ENCODE measurements at places on chromosomes 1 and 21. TPM values are rescaled to one million over a fixed set of nuclear protein-coding genes. Genes with fewer than 3 reads are reported as not detected.
A peak's percentile ranks its signal among the peaks of the same experiment; 100 is the strongest.

GRCh38 chr1:93844262-93845045, 34.6 kb downstream of the DNTTIP2 start:
- H3K27ac ChIP-seq = no peak overlapping the region
- no peak overlapping the region for H3K4me3 ChIP-seq
- peaks cover 4% of the 10 kb centered on the region for H3K4me1 ChIP-seq
- H3K36me3 ChIP-seq = no peaks in the 10 kb centered on the region
- DNase-seq = peak; percentile 73

DNA sequence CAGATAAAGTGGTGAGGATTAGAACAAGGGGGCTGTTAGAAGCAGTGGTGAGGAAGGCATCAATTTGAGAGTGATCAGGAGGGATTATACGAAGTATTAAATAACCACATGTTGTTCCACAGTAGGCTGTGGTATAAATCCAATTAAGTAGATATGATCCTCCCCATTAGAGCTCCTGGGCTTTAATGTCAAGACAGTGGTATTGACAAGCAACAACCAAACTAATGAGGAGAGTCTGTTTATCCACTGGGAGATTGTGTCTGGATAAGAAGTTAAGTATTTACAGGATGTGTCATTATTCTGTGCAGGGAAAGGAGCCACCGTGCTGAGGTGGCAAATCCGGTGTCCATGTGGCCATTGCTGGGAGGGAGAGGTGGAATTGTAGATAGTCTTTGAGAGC, 5.8 kb downstream of the ACTN2 start:
- peaks cover 29% of the 10 kb centered on the region for H3K27me3 ChIP-seq
- H3K36me3 ChIP-seq = no peaks in the 10 kb centered on the region
- no peak for DNase-seq
- H3K4me1 ChIP-seq = peaks cover 5% of the 10 kb centered on the region

IGSF9 gene
- 8.5 TPM for total RNA-seq

DNA sequence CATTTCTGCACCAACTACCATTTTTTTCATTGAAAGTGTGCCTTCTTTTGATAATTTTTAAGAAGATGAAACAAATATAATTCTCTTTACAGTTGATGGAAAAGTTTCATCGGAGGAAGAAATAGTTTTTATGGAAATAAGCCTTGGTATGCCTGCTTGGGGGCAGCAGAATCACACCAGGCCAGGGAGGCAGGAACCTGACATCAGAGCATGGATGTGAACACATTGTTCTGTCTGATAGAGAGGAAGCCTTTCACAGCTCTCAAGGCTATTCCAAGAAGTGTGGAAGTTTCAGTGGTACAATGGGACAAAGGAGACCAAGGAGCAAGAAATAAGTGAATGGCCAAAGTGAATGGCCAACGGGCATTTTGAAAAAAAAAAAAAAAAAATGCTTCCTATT, 162.2 kb upstream of the KCNK2 start:
- H3K27ac ChIP-seq = no peak overlapping the region
- H3K4me1 ChIP-seq = peaks cover 7% of the 10 kb centered on the region
- no peak overlapping the region for H3K4me3 ChIP-seq

TAF5L gene
- total RNA-seq = 6.9 TPM

DNA sequence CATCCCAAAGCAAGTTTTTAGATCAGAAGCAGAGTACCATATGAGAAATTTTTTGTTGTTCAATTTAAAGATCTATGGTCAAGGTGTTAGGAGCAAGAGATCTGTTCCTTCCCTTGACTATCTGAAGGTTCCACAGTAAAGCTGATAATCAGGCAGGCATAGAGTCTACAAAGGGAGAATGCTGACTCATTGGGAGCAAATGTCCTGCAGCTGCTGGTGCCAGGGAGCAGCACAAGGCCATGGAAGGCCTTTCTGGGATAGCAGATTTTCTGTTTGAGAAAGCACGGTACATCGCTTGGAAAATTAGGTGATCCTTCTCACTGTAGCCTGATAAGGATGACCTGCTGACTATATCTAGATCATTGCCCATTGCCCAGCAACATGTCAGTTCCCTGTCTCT, 210.1 kb upstream of the C1orf87 start:
- H3K4me1 ChIP-seq = no peaks in the 10 kb centered on the region
- H3K36me3 ChIP-seq = no peaks in the 10 kb centered on the region
- H3K27ac ChIP-seq = no peak overlapping the region
- no peak overlapping the region for H3K4me3 ChIP-seq
- H3K27me3 ChIP-seq = no peaks in the 10 kb centered on the region
- no peak for DNase-seq

DNA sequence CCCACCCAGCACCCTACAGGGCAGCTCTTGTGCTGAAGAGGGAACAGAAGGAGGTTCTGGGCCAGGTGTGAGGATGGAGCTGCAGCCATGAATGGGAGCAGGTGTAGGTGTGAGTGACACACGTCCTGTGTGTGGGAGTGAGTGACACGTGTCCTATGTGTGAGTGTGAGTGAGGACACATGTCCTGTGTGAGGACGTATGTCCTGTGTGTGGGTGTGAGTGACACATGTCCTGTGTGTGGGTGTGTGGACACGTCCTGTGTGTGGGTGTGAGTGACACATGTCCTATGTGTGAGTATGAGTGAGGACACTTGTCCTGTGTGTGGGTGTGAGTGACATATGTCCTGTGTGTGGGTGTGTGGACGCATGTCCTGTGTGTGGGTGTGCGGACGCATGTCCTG, 26.4 kb downstream of the MEGF6 start:
- no peaks in the 10 kb centered on the region for H3K36me3 ChIP-seq
- H3K4me1 ChIP-seq = no peaks in the 10 kb centered on the region
- H3K4me3 ChIP-seq = no peak overlapping the region
- no peaks in the 10 kb centered on the region for H3K27me3 ChIP-seq

YIPF1 gene
- 32.8 TPM for total RNA-seq

PIGR gene
- not detected for total RNA-seq

GRCh38 chr1:75308365-75308764, 174.2 kb downstream of the LHX8 start:
- no peak overlapping the region for H3K4me3 ChIP-seq
- H3K4me1 ChIP-seq = peaks cover 10% of the 10 kb centered on the region
- DNase-seq = no peak
- no peaks in the 10 kb centered on the region for H3K36me3 ChIP-seq

DNA sequence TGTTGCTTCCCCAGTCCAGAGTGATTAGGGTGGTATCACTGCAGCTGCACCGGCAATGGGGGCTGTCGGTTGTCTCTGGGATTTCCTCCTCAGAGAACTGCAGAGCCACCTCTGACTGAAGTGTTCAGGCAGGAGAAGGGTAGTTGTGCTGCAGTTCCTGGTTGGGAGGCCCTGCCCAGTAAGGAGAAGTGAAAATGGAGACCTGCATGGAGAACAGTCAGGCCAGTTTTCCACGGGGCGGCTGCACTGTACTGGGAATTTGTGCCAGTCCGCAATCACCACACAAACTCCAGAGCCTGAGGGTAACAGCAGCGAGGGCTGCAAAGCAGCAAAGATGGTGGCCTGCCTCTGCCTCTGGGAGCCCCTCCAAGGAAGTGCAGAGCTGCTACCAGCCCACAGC, 58.1 kb upstream of the CCDC190 start:
- H3K27ac ChIP-seq = no peak overlapping the region
- H3K36me3 ChIP-seq = no peaks in the 10 kb centered on the region
- no peak for DNase-seq
- no peak overlapping the region for H3K4me3 ChIP-seq
- no peaks in the 10 kb centered on the region for H3K27me3 ChIP-seq

OR10J1 gene
- total RNA-seq = not detected

DNA sequence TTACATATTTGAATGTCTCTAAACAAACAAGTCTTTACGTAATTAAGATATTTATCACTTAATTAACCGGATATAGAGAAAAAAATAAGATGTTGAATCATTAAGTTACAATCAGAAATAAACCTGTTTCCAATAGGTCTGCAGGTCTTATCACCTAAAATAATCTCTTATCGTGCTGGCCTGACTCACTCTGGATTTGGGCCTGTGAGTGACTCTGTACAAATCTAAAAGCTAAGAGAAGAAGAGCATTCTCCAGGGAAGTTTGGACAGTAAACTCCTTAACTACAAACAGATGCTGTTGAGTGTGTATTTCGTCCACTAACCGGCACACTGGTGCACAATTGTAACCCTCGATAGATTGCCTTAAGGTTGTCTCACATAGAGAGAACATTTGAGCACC, 25.3 kb downstream of the CEP104 start:
- no peak for DNase-seq
- H3K4me3 ChIP-seq = no peak overlapping the region
- H3K27me3 ChIP-seq = no peaks in the 10 kb centered on the region
- no peak overlapping the region for H3K27ac ChIP-seq
- peaks cover 59% of the 10 kb centered on the region for H3K36me3 ChIP-seq

DNA sequence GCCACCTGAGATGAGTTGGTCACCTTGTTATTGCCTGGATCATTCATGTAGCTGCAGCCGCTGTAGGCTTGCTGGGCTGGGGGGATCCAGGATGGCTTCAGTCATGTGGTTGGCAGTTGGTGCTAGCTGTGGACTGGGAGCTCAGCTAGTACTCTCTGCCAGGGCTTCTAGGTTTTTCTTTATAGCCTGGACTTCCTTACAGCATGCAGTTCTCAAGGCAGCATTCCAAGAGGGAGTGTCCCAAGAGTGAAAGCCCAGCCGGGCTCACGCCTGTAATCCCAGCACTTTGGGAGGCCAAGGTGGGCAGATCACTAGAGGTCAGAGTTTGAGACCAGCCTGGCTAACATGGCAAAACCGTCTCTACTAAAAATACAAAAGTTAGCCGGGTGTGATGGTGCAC, 23.7 kb upstream of the ACTL8 start:
- H3K27ac ChIP-seq = no peak overlapping the region
- H3K4me1 ChIP-seq = no peaks in the 10 kb centered on the region
- H3K27me3 ChIP-seq = peaks cover 5% of the 10 kb centered on the region
- H3K36me3 ChIP-seq = no peaks in the 10 kb centered on the region
- DNase-seq = no peak

DNA sequence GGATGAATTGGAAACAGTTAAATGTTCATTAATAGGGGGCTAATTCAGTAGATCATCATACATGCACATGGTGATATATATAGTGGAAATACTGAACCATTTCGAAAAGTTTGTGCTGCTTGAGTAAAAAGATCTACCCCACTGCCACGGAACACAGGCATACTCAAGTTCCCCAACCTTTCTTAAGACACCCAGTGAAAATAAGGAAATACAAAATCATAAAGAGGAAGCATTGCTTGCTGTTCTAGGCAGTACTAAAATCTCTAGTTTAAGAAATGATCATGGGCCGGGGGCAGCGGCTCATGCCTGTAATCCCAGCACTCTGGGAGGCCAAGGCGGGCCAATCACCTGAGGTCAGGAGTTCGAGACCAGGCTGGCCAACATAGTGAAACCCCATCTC, 37.6 kb upstream of the KIRREL1 start:
- peaks cover 7% of the 10 kb centered on the region for H3K4me1 ChIP-seq
- H3K36me3 ChIP-seq = no peaks in the 10 kb centered on the region
- H3K4me3 ChIP-seq = no peak overlapping the region
- H3K27ac ChIP-seq = no peak overlapping the region
- H3K27me3 ChIP-seq = no peaks in the 10 kb centered on the region

CYP4A22 gene
- total RNA-seq = not detected

TRMT13 gene
- 10.5 TPM for total RNA-seq

UBL4B gene
- not detected for total RNA-seq

- H3K36me3 ChIP-seq = no peaks in the 10 kb centered on the region
- no peaks in the 10 kb centered on the region for H3K4me1 ChIP-seq
- DNase-seq = no peak
- H3K4me3 ChIP-seq = no peak overlapping the region
- H3K27ac ChIP-seq = no peak overlapping the region
Observed at GRCh38 chr1:19682257-19682656, 17.6 kb downstream of the HTR6 start.

- no peak overlapping the region for H3K27ac ChIP-seq
- DNase-seq = no peak
- peaks cover 1% of the 10 kb centered on the region for H3K4me1 ChIP-seq
- no peaks in the 10 kb centered on the region for H3K36me3 ChIP-seq
- H3K4me3 ChIP-seq = no peak overlapping the region
Observed at GRCh38 chr21:31198575-31198974, 145.5 kb downstream of the TIAM1 start.

SOX13 gene
- 47.4 TPM for total RNA-seq
